ENCODE measurements at places on chromosomes 2 and 18.

DNA sequence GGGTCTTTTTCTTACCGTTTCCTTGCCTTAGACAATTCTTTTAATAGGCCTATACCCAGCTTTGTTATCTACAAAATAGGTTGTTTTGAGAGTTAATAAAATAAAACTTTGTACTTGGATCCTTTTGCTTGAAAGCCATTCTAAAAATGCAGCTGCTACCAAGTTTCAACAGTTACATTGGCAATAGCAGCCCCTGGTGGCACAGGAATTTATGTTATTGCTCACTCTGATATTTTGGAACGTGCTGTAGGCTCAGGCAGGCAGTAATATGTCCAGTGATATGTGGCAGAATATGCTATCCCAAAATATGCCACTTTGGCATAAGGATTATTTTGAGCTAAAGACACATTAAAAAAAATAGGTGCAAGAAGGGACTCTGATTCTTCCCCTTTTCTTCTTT, 6.7 kb upstream of the COMMD1 start:
- DNase-seq, result no peak

DNA sequence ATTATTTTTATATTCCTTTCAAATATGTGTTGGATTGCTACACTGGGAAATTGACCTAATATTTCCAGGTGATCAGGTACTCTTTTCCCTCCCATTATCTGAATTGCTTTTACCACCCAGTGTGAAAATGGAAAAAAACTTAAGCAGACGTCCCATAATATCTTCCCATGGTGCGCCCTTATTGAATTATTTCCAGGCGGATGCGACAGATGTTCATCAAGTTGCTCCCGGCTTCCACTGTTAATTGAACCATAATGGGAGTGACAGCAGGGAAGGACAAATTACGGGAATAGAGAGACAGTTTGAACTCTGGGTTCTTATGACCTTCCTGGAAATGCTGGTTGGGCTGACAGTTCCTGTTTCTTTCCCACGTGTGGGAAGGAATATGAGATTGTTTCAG, 93.3 kb downstream of the THSD7B start:
- no peak for DNase-seq

GRCh38 chr2:241882091-241882625, 12.6 kb downstream of the RTP5 start:
- DNase-seq, result no peak

GRCh38 chr18:10681581-10682367, 155.9 kb downstream of the NAPG start:
- no peak for DNase-seq

GRCh38 chr18:50096766-50097435, 98.0 kb downstream of the MYO5B start:
- no peak for DNase-seq

DNA sequence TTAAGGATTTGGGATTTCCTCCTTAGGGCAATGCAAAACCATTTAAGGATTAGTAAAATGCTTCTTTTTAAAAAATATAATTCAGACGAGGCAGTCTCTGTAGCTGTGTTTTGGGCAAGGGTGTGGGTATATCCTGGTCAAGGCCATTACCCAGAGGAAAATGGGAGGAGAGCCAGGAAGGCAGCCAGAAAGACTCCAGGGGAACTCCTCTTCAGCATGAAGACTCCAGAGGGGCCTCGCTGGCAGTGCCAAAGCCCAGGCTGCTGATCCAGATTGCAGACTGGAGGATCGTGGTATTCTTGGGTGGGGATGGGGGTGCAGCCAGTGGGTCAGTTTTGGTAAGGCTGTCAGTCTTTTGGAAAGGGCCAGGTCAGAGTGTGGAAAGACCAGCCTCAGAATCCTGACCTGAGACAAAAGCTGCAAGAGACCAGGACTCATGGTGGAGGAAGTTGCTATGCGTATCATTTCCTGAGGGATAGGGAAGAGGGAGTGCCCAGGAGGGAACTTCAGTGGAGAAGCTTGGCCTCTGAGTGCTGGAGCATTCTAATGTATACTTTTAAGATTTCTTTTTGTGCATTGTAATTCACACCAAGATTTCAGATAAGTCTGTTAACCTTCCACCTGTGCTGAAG, 20.9 kb upstream of the RAB11FIP5 start:
- peak; percentile 63 for DNase-seq

DNA sequence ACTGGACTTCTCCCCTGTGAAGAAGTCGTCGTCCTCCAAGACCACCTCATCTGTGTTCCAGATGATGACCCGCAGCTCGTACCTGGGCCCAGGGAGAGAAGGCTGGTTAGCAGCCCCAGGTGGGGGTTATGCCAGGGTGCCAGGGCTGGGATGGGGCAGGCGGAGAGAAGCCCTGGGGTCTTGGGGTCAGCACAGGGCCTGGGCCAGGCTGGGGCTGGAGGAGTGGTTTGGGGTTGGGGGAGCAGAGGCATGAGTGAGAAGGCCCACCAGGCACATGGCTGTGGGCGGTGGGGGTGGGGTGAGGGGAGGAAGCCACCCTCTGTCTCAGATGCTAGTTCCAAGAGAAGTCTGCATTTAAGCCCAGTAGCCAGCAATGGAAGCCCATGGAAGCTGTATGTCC, 15.8 kb downstream of the OTOF start:
- no peak for DNase-seq

GRCh38 chr2:15177103-15177502, 384.0 kb downstream of the NBAS start:
- DNase-seq, result no peak

DNA sequence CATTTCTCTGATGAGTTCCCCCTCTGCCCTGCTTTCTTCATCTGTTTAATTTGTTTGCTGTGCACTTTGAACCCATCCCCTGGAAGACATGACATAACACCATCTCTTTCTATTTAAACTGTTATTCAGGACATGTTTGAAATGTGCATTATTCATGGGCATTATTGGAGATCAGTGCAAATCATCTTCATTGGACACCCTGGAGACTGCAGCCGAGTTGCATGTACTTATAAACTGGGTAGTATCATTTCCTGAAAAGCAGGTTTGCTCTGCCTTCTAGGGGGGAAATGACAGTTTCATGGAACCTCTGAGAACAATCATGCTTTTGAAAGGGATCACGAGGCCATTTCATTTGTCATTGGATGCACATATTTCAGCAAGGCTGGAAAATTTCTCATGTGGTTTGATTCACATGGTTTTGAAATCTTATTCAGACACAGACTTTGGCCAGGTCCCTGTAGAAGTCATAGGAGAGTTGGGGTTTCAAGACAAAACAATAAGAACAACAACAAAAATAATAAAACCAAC, 462.8 kb upstream of the MEX3C start:
- DNase-seq, result no peak

- no peak for DNase-seq
Measured at GRCh38 chr2:160517731-160518130, 24.1 kb upstream of the RBMS1 start.

GRCh38 chr2:128510701-128511397, 192.2 kb upstream of the HS6ST1 start:
- DNase-seq, result no peak

DNA sequence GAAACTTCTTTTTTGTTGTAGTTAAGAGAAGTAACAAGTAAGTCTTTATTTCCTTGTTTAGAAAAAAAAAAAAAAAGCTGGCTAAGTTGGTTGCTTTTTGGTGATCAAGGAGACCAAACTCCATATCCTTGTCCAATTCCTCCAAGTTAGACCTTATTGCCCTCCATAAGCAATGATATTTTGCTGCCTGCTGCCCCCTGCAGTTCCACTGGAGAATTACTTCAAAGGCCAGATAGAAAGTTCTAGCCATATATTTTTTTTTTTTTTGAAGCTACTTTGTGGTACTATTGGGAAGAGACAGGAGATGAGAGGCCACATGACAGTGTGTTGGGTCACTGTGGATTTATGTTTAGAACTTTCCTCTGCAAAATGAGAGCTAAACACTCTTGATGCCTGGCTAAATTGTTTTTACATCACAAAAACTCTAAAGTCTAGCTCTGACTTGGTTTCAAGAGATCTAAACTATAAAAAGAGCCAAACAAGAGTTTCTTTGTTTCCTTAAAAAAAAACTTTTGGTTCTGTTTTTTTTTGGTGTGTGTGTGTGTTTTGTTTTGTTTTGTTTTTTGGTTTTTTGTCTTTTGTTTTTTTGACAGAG, 80.7 kb upstream of the RASGRP3 start:
- peak; percentile 55 for DNase-seq

DNA sequence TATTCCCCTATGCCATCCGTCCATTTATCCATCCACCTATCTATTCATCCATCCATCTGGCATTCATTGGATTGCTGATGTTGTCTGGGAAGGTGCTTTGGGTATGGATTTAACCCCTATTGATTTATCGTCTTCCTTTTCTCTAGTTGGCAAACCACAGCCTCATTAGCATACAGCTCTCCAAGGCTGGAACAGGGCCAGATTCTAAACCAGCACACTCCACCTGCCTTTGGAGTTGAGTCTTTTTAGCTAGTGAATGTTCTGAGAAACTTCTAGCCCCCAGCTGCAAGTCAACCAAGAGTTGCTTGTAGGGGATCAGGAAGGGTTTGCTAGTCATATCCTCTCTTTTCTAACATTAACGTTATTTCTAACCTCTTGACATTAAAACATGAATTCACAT, 90.7 kb downstream of the NRP2 start:
- no peak for DNase-seq

DNA sequence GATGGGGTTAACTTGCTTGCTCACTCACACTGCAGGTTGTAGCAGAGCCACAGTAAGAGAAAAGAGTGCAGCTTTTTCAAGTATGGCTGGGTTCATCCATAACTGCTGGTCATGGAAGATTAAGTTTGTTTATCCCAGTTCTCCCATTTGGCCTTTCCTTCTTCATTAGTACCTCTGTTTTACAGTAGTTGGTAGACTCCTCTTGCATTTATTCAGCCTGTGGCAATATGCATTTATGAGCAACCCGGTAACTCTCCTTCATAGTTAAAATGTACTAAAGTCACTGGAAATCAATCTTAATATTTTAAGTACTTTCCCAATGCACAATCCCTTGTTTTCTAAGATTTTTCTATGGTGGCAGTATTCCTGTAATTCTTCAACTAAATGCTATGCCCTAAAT, 14.0 kb downstream of the FTCDNL1 start:
- DNase-seq, result no peak

DNA sequence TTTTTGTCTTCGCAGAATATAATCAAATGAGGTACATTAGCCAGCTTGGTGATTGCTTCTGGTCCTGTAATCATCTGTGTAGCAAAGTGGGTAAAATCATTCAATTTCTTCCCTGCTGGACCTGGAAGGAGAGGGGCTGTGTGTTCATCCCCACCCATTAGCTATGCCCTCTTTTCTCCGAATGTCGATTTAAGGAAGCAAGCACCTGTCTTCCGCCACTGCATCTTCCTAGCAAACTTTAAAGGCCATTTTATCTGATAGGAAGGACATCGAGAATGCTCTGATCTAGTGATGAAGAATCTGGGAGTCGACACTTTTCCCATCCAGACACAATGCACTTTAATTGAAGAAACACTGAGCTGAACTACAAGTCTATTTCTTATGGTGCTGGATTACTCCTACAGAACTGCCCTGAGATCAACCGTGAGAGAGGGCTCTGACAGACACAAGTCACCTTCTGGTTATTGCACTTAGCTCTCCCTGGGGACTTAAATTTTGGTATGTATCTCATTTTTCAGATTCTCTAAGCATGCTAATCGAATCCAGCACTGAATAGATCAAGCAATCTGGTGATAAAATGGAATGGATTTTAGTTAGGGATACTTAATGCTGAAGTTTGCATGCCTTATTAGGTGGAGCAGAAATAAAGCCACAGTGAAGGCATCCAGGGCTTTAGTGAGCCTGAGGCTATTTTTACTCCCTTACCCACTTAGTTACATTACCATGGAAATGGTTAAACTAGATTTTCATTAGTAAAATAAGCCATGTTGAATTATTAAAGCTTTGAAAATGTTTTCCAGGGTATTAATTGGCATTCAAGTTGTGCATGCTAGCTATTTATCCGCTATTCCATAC, 1.3 kb downstream of the NYAP2 start:
- no peak for DNase-seq

- DNase-seq, result no peak
Measured at GRCh38 chr2:67600946-67601345, 203.8 kb downstream of the ETAA1 start.

DNA sequence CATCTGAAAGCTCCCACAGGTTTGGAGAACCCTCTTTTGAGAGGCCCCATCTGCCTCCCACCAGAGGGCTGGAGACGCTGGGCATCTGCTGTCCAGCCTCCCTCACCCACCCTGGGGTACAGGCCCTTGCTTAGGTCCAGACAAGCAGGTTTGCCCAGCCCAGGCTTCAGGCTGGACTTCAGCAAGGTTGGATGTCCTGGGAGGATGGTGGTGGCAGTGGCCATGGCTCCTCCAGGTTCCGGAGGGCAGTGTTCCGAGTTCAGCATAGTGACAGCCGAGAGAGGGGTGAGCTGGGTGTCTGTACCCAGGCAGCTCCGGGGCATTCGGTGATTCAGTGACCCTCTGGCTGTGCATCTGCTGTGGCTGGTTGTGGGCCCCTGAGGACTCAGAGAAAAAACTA, 58.2 kb upstream of the HDAC4 start:
- no peak for DNase-seq

DNA sequence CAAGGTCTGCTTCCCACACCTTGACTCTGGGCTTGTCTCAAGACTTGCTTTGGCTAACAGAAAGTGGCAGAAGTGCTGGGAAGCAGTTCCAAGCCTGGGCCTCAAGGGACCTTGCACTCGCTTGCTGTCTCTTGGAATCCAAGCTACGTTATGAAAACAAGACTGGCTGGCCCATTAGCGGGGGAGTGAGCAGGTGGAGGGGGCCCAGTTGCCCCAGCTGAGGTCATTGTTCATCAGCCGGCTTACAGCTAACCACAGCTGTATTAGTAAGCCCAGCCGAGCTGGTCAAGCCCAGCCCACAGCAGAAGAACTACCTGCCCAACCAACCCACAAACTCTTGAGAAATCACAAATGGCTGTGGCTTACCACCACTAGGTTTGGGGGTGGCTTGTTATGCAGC, 63.1 kb downstream of the MARCO start:
- no peak for DNase-seq

- no peak for DNase-seq
Measured at GRCh38 chr18:37289423-37289822, 276.2 kb downstream of the CELF4 start.

GRCh38 chr2:219207884-219208740, 1.5 kb downstream of the ZFAND2B start:
- no peak for DNase-seq

DNA sequence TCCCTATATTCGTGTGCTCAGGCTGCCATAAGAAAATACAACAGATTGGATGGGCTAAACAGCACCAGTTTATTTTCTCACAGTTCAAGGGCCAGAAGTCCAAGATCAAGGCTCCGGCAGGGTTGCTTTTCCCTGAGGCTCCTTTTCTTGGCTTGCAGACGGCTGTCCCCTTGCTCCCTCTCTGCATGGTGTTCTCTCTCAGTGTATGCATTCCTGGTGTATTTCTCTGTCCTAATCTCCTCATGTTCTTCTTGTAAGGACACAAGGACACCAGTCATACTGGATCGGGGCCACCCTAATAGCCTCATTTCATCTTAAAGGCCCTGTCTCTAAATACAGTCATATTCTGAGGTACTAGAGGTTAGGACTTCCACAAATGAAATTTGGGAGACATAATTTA, 62.6 kb upstream of the SLC16A14 start:
- DNase-seq, result no peak

DNA sequence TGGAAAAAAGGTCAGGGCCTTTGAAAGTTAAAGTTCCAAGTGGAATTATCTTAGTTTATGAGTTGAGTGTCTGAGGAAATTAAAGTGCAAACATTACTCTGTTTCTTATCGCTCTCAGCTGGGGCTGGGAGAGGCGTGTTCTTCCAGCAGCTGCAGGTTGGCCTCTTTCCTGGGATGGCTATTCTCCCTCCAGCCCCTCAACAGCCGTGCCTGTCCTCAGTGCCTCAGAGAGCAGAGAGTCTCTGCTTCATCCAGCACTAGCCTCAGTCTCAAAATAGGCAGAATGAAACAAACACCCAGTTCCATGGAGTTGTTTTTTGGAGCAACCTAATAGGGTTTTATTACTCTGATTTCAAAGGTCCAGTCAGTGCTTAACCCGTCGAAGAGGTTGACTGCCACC, 298.1 kb downstream of the GALR1 start:
- DNase-seq, result no peak
